Activated T-helper 17 cell treated with anti-CD3 and anti-CD28 coated beads, Interleukin-2, amount 50 U/mL, for 72 hours (primary cell): ENCODE measurements at places on chromosomes 12 and 14. TPM values are rescaled to one million over a fixed set of nuclear protein-coding genes. Genes with fewer than 3 reads are reported as not detected.

Gene GSC
- not detected for total RNA-seq

- no peak for ATAC-seq
Observed at GRCh38 chr12:117273091-117273490, 82.8 kb upstream of the FBXO21 start.

GRCh38 chr12:21771311-21771710 is 3.2 kb downstream of the KCNJ8 start:
- ATAC-seq = no peak

DNA sequence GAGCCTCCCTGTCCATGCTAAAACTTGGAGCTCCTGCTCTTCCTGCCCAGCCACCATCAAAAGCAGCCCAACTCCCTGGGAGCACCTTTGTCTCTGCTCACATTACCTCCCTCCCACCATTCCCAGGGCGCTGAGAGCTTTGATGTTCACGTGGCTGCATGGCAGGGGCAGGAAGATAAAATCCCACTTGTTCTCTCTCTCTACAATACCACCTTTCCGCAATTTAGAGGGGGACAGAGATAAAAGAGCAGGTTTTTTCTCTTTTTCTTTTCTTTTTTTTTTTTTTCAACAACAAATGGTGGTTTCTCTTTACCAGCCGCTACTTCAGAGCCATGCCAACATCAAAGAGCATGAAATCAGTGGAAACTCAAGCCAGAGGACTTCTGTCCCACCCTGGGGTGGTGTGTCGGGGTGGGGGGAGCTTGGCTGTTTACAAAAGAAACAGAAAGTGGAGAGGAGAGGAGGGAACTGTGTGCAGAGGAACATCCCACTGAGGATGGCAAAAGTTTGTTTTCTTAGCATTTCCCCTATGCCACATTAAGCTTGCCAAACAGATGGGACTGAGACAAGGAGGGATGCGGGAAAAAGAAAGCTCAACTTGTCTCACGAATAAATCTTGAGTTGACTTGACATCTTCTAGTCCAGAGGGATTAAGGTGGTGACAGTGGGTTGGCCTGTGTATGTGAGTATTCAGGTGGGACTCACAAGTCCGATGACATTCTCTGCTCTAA is 103.7 kb upstream of the NUDT4 start:
- no peak for ATAC-seq

Gene LRRK2
- total RNA-seq = 0.04 TPM

DNA sequence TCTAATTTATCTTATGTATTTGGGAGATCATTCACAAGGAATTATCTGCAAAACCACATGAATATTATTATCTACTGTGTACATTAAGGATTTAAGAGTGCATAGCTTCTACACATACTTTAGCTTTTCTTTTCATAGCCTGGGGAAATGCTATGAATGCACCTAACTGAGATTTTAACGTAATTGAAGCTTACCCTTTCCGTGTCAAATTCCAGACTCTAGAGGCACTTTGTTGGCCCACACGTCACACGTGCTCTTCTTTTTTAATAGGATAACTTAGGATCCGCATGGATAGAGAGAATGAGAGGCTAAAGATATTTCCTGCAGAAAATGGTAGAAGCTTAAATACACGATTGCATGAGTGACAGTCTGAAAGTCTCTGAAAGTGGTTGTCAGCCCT is 481.1 kb downstream of the PCNX1 start:
- no peak for ATAC-seq

- ATAC-seq = no peak
Observed at GRCh38 chr14:35866595-35867279, 40.6 kb downstream of the BRMS1L start.

GRCh38 chr12:29644536-29645162 is 139.1 kb downstream of the TMTC1 start:
- peak; percentile 58 for ATAC-seq

Gene RIPK3
- total RNA-seq = 12.9 TPM

GRCh38 chr14:23831596-23831995 is 122.0 kb upstream of the DHRS4 start:
- ATAC-seq = peak; percentile 21

GRCh38 chr14:87877877-87878276 is 115.1 kb downstream of the GALC start:
- ATAC-seq = no peak

Gene HVCN1
- total RNA-seq = 1.7 TPM
